ENCODE measurements at places on chromosomes 16 and 17.

- no peak for DNase-seq
Measured at GRCh38 chr17:63939884-63940283, 7.8 kb upstream of the CD79B start.

GRCh38 chr16:4097826-4098240, 18.4 kb downstream of the ADCY9 start:
- DNase-seq: no peak

DNA sequence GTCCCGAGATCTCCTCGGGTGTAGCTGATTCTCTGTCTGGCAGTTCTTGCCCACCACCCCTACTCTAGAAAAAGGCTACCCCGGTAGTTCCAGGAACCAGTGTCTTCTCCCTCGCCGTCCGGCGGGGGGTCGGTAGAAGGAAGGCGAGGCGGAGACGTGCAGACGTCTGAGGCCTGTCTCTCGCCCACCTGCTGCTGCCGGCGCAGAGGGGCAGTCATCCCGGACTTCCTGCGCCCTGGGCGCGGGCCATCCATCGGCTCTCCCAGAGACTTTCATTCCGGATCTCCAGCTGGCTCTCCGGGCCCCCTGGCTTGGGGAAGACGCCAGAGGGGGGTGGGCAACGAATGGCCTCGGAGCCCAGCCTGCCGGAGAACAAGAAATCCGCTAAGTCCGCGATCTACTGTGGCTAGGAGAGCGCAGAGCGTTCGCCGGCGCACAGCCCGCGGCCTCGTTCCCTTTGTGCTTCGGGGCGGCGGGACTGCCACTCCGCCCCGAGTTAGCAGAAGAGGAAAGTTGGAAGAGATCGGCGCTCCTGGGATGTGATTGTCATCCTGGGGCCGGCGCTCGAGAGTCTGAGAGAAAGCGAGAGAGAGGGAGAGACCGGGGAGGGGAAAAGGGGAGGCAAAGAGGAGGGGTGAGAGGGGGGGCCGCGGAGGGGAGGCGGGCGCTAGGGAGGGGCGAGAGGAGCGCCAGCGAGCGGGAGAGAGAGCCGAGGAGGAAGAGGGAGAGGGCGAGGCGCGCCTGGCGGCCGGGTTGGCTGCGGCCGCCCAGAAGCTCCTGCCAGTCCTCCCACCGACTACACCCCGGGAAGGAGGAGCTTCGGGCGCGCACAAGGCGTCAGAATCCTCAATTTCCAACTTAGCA, at the start of gene IRX5:
IRX5 (plus strand) TSS at position 861 of the 864 bp plus-strand sequence. CDS start 334 bp downstream, outside the sequence.
- DNase-seq: peak; percentile 43

GRCh38 chr17:83127431-83128160, 48.2 kb downstream of the METRNL start:
- DNase-seq: no peak

GRCh38 chr16:57813466-57813865, 11.2 kb upstream of the KIFC3 start:
- no peak for DNase-seq

- no peak for DNase-seq
Measured at GRCh38 chr16:61596655-61597054, 439.6 kb downstream of the CDH8 start.

Data from CD4-positive, alpha-beta T cell treated with Interleukin-21 for 1 hour (primary cell).